ENCODE measurements at places on chromosomes 5 and 9. TPM values are rescaled to one million over a fixed set of nuclear protein-coding genes. Genes with fewer than 3 reads are reported as not detected.

Gene PPP6C
- total RNA-seq = 8.9 TPM

Gene PTPRD
- 29.1 TPM for total RNA-seq

Gene ZBTB26
- 4.3 TPM for total RNA-seq

DNA sequence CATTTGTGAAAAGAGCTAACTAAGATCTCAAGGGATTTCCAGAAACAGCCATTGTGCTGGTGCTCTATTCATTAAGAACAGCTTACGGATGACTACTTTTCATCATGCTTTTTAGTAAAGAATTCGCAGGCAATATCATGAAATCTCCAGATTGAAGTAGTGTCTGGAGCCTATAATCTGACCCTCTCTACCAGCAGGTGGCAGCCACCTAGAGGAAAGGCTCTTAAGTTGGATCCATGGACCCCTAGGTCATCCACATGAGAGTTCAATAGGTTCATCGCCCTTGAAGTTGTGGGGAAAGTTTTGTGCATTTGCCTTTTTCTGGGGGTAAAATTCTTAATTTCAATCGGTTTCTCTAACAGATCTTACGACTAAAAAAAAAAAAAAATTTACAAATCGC lies 82.3 kb downstream of the SLC1A3 start:
- DNase-seq = no peak
